Activated T-cell treated with anti-CD3 and anti-CD28 coated beads for 48 hours (primary cell): ENCODE measurements at places on chromosomes 5 and 9.

GRCh38 chr5:154593796-154594195 lies 115.8 kb upstream of the HAND1 start:
- DNase-seq, result no peak

- DNase-seq, result no peak
These were observed 409.5 kb upstream of the IRX1 start for GRCh38 chr5:3186156-3186555.

DNA sequence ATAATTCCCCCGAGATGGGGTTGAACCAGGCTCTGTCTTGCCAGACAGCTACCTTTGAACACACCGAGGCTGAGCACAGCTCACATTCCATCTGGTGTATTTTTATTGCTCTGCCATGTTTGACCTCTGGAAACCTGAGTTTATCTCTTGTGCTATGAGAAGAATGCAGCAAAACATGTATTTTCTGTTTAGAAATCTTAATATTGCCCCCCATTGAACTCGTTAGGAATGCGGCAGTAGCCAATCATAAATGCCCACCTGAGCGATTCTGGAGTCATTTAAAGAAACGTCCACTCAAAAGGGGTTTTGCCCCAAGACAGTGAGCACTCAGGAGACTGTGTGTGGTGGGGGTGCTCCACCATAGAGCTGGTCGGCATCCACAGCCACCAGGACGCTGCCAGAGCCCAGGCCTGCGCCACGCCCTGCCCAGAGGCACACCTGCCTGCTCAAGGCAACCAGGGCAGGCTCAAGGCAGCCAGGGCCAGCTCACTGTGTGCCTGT lies 26.9 kb downstream of the FGD3 start:
- no peak for DNase-seq

- no peak for DNase-seq
These were observed 413.5 kb upstream of the SMC2 start for GRCh38 chr9:103680581-103680980.

- no peak for DNase-seq
These were observed 4.6 kb upstream of the CCNI2 start for GRCh38 chr5:132742626-132743025.

- DNase-seq, result peak; percentile 44
These were observed at the start of gene CCNI2 for GRCh38 chr5:132746954-132747615. CCNI2 (plus strand) TSS chr5:132747426; CDS start chr5:132747496, 70 bp downstream.

GRCh38 chr5:173997331-173997730 lies 8.4 kb downstream of the C5orf47 start:
- no peak for DNase-seq
